HFFc6 (cell line): ENCODE measurements at places on chromosomes 5 and 9. TPM values are rescaled to one million over a fixed set of nuclear protein-coding genes. Genes with fewer than 3 reads are reported as not detected.

- no peak for DNase-seq
Measured at GRCh38 chr9:127140181-127140580, 17.7 kb upstream of the ANGPTL2 start.

DNA sequence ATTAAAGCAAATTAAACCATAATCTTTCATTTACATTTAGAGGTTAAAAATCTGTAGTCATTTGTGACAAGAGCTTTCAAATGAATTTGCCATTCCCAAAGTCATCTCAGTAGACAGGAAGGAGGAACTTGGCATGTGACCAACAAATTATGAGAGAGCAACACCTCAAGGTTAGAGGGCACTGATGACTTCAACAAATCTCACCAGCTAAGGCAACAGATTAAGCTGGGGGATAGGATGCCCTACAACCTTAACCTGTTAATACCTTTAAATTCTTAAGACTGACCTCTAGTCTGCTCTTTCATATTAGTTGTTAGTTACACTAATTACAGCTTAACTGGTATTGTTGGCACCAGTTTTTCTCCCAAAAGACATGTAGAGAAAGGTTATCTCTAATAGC is 18.4 kb downstream of the POU5F2 start:
- DNase-seq, result peak; percentile 33

- no peak for DNase-seq
Measured at GRCh38 chr9:92735636-92736562, 28.7 kb downstream of the BICD2 start.

DNA sequence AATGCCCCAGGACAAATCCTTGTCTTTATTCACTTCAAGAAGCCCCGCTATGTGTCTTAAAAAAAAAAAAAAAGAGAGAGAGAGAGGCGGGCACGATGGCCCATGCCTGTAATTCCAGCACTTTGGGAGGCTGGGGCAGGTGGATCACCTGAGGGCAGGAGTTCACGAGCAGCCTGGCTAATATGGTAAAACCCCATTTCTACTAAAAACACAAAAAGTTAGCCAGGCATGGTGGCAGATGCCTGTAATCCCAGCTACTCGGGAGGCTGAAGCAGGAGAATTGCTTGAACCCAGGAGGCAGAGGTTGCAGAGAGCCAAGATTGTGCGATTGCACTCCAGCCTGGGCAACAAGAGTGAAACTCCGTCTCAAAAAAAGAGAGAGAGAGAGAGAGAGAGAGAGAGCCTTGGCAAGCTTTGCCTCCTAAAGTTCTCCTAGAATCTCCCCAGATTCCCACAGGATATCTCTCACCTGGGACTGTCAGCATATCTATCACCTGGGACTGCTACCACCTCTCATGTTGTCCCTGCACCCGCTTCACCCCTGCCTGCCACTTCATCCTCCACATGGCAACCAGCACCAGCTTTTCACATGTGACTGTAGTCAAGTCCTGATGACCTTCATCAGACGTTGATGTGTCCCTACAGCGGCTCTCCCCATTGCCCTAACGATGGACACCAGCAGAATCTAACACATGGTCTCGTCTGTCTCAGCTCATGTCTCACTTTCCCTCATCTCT is 5.8 kb downstream of the ITK start:
- DNase-seq, result no peak

DPP7 gene
- total RNA-seq, result 51.4 to 90.2 TPM (median 81.0 TPM) in 3 replicates

GRCh38 chr9:109792951-109793546 is 13.1 kb downstream of the PALM2AKAP2 start:
- peak; percentile 93 for DNase-seq

PCDHGC4 gene
- 0.36 to 0.59 TPM (median 0.53 TPM) in 3 replicates for total RNA-seq

DNA sequence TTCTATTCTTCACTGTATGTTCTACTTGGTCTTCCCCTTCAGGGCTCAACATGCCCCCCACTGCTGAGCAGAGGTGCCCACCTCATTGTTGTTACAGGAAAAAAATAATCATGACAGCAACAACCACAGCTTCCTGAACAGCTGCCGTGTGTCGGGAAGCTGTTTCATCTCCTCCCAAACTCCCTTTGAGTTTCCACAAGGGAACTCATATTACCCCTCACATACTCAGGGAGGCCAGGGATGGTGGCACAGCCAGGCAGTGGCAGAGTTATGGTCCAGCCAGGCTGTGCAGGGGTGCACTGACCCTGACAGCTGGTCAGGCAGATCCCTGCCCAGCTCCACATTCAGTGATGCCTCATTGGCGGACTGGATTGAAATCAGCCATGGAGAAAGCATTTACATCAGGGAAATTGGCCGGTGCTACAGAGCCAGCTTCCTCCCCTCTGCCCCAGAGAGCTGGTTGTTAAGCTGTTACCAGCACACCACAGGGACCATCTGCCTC is 37.3 kb downstream of the SARDH start:
- no peak for DNase-seq

- DNase-seq, result no peak
Measured at GRCh38 chr5:14408969-14409586, 172.5 kb upstream of the OTULINL start.

TAS2R1 gene
- not detected in 3 replicates for total RNA-seq

DNA sequence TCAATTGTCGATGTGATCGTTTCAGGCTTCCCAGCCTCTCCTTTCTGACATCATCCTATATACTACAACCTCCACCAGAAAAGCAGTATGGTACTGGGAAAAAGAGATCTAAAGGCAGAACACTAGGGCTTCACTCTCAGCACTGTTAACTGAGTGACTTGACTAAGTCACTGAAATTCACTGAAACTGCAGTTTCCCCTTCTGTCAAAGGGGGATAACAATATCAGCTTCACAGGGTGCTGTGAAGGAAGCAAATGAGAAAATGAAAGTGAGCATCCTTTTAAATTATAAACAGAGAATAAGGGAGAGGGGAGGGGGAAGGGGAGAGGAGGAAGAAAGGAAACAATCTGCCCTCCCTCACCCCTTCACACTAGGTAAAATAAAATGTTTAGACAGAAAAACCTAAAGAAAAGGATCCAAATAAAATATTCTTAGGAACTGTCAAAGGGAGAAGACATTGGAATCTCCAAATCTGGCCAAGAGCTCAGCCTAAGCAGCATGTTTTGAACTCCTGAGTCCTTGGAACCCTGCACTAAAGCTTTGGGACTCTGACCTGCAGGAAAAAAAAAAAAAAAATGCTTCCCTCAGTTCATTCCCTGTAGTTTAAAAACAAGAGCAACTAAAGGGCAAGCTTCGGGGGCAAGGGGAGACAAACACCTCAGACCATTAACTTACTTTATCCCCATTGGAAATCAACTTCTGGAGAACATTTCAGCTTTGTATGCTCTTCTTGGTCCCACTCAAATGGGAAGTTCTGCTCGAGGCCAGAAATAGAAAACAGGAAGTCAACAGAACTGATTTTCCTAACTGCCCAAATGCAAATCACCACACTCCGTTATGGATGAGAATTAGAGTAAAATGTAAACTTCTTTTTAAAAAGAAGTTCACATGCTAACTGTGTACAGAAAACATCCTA is 178.3 kb downstream of the DEPDC1B start:
- DNase-seq, result no peak

GRCh38 chr5:122736086-122736845 is 38.6 kb upstream of the SNX2 start:
- DNase-seq, result no peak

ARL14EPL gene
- not detected in 3 replicates for total RNA-seq

GRCh38 chr5:31671339-31671741 is 32.4 kb downstream of the PDZD2 start:
- no peak for DNase-seq

NEUROG1 gene
- total RNA-seq, result not detected in 3 replicates

BAAT gene
- total RNA-seq, result not detected in 2 replicates

GRCh38 chr9:98182069-98182820 is 10.2 kb downstream of the CORO2A start:
- DNase-seq, result no peak

- no peak for DNase-seq
Measured at GRCh38 chr9:135905380-135906258, 1.7 kb downstream of the CAMSAP1 start.

KIF20A gene
- total RNA-seq, result 32.3 to 83.9 TPM (median 62.2 TPM) in 3 replicates

CDH9 gene
- not detected in 3 replicates for total RNA-seq

DNA sequence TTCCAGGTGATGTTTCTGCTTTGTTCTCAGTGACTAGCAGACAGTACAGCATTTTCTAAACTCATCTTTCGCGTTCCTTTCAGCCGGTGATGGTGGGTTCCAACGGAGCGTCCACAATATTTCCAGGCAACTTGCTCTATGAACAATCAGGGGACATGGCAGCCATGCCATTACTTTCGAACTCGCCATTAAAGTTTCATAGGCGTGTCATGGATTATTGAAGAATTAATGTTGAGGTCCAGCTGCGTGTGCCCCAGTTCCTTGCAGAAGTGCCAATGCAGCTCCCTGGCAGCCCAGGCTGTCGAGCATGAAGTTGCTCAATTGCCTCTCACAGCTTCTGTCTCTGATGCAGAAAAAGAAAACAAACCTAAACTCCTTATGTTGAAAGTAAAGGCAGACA is 262.2 kb downstream of the IRX2 start:
- no peak for DNase-seq

DNA sequence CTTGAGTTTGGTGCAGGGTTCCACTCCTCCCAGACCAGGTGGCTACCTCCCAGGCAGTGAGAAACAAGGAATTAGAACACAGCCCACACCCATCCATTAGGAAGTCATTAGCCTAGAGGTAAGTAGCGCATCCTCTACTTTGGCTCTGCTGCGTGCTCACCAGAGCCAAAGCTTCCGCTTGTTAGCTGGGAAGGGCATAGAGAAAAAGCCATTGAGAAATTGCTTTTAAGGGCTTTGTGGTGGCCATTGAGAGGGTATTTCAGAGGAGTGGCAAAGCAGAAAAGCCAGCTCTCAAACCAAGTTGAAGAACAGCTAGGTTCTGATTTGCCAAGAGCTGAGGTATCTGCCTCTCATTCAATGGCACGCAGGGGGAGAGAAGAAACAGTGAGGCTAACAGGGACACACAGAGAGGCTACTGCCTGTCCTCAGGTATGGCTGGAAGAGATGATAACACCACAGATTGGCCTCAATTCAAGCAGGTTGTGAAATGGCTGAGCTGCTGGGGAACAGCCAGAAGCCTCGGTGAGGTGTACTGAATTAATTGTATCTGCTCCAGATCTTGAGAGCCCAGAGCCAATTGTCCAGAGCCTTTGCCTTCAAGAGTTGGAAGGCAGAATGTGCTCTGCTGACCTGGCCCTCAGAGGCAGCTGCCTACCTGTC is 119.4 kb downstream of the NTRK2 start:
- DNase-seq, result no peak

GRCh38 chr9:92308893-92309292 is 15.4 kb upstream of the IARS1 start:
- DNase-seq, result no peak

SLC45A2 gene
- not detected in 3 replicates for total RNA-seq

DNA sequence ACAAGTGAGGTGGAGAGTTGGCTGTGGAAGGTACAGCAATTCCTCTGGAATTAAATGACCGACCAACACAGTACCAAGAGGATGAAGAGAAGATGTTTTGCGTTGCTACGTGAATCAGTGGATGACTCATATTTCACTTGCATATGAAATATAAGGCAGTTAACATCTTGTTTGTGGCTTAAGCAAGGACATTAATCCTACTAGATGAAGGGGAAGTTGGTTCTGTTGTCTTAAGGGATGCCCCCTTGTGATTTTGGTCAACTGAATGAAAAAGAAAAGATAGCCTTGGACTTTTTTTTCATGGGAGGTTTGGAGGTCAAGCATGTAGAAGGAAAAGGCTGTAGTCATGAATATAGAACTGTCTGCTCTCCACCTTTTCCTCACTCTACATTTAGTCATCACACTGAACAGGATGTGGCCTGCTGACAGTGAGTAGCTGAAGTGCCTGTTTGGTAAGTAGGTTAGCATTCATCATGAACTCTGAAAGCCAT is 33.9 kb downstream of the VLDLR start:
- peak; percentile 94 for DNase-seq

PRRT1B gene
- total RNA-seq, result not detected in 3 replicates

GRCh38 chr9:5863092-5863746 is 27.5 kb upstream of the MLANA start:
- DNase-seq, result no peak

DNA sequence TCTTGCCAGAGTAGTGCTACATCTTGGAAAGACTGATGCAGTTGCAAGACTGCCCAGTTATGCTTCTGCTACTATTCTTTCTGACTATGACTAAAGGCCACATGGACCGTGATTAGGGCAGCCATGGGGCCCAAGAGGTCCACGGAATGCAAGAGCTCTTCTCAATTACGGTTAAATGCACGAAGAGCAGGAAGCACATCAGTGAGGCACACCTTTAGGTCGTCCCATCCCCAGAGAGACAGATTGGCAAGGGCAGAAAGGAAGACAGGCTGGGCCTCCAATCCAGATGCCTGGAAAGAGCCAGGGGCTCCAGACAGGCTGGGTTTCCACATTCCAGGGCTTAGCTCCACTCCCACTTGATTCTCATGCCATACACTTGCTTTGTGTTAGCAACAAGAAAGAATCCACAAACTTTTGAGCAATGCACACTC is 132.3 kb upstream of the SLIT3 start:
- no peak for DNase-seq

DNA sequence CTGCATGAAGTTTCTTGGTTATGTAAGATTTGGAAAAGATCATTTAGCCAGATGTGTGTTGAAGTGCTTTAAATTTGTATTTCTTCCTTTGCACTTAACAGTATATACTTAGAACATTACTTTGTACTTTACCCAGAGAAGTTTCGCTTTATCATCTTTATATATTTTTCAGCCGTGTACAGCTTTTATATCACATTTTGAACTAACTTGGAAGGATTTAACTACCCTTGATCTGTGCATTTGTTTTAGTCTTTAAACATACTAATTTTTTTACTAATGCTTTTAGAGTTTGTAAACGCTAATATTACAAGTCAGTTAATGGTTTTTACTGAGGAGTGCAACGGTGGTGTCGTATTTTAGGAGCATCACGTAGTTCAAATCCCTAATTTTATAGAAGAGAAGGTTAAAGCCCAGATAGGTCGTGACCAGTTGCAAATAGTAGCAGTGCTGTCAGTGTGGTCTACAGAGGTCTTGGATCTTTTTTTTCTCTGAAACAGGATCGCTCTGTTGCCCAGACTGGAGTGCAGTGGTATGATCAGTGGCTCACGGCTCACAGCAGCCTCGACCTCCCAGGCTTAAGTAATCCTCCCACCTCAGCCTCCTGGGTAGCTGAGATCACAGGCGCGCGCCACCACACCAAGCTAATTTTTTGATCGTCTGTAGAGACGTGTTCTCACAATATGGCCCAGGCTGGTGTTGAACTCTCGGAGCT is 2.0 kb downstream of the MATR3 start:
- DNase-seq, result no peak

GRCh38 chr5:92455011-92455410 is 1071.9 kb upstream of the ARRDC3 start:
- no peak for DNase-seq

- DNase-seq, result peak; percentile 60
Measured at GRCh38 chr5:168114444-168115017, 176.9 kb upstream of the WWC1 start.

LHX6 gene
- not detected in 2 replicates for total RNA-seq

- no peak for DNase-seq
Measured at GRCh38 chr5:53095217-53095616, 14.3 kb downstream of the MOCS2 start.

RANBP3L gene
- not detected in 3 replicates for total RNA-seq

SLC1A1 gene
- 0.64 to 1.6 TPM (median 1.3 TPM) in 3 replicates for total RNA-seq

GRCh38 chr5:35443803-35444595 is 173.7 kb upstream of the SPEF2 start:
- DNase-seq, result no peak
